ENCODE measurements at places on chromosomes 5 and 9. TPM values are rescaled to one million over a fixed set of nuclear protein-coding genes. Genes with fewer than 3 reads are reported as not detected.
A peak's percentile ranks its signal among the peaks of the same experiment; 100 is the strongest.

DNA sequence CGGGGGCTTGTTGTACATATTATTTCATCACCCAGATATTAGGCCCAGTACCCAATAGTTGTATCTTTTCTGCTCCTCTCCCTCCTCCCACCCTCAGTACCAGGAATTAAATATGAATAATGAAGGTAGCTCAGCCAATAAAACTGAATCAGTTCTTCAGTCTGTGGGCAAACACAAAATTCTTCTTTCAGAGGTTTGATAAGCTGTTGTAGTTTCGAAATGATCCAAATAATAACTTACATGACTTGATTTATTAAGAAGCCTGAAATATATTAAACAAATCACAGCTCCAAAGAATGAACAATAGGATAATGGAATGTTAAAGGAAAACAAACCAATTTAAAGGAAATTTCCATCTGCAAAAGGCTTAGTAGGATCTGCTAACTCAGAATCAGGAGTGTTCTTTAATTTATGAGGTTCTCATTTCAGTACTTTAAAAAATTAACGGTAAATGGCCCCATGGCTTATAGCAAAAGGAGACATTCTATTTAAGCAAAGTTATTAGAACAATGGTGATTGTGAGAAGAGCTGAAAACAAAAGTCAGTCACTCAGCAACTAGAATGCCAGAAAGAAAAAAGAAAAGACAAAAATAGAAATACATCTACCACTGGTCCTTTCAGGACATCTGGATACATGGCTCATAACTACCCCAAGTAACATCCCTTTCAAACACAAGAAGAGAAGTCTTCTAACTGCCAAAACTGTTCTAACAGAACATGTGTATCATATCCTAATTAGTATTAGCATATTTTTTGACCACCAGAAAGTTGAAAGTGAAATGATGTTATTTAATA, 62.4 kb downstream of the NR3C1 start:
- no peak overlapping the region for H3K27ac ChIP-seq
- H3K27me3 ChIP-seq: no peaks in the 10 kb centered on the region
- H3K4me1 ChIP-seq: peaks cover 15% of the 10 kb centered on the region
- no peak for DNase-seq
- H3K4me3 ChIP-seq: no peak overlapping the region
- peaks cover 35% of the 10 kb centered on the region for H3K36me3 ChIP-seq

- peaks cover 9% of the 10 kb centered on the region for H3K36me3 ChIP-seq
- no peak for DNase-seq
- H3K4me1 ChIP-seq: peaks cover 25% of the 10 kb centered on the region
- peak overlapping the region; percentile 34 for H3K27ac ChIP-seq
- peaks cover 2% of the 10 kb centered on the region for H3K27me3 ChIP-seq
- no peak overlapping the region for H3K4me3 ChIP-seq
These were observed 12.0 kb downstream of the PDGFRB start for GRCh38 chr5:150143350-150144245.

- H3K4me1 ChIP-seq: no peaks in the 10 kb centered on the region
- peak; percentile 8 for DNase-seq
- H3K36me3 ChIP-seq: peaks cover 3% of the 10 kb centered on the region
- H3K27ac ChIP-seq: no peak overlapping the region
- no peaks in the 10 kb centered on the region for H3K27me3 ChIP-seq
- H3K4me3 ChIP-seq: no peak overlapping the region
These were observed 98.4 kb downstream of the CRB2 start for GRCh38 chr9:123454361-123454760.

The PRR16 gene
- total RNA-seq: not detected

The EGFLAM gene
- total RNA-seq: not detected

- peaks cover 26% of the 10 kb centered on the region for H3K4me1 ChIP-seq
- no peaks in the 10 kb centered on the region for H3K27me3 ChIP-seq
- no peak overlapping the region for H3K27ac ChIP-seq
- H3K4me3 ChIP-seq: no peak overlapping the region
- no peak for DNase-seq
- H3K36me3 ChIP-seq: peaks cover 5% of the 10 kb centered on the region
These were observed 2.6 kb downstream of the PTPA start for GRCh38 chr9:129113645-129114304.
